ENCODE measurements at places on chromosomes 1 and 21.
A peak's percentile ranks its signal among the peaks of the same experiment; 100 is the strongest.

- no peak overlapping the region for H3K27ac ChIP-seq
- DNase-seq: no peak
- H3K36me3 ChIP-seq: no peaks in the 10 kb centered on the region
- no peak overlapping the region for H3K4me3 ChIP-seq
- peaks cover 29% of the 10 kb centered on the region for H3K27me3 ChIP-seq
- peaks cover 23% of the 10 kb centered on the region for H3K4me1 ChIP-seq
Measured at GRCh38 chr1:2350911-2351655, 40.3 kb downstream of the MORN1 start.

DNA sequence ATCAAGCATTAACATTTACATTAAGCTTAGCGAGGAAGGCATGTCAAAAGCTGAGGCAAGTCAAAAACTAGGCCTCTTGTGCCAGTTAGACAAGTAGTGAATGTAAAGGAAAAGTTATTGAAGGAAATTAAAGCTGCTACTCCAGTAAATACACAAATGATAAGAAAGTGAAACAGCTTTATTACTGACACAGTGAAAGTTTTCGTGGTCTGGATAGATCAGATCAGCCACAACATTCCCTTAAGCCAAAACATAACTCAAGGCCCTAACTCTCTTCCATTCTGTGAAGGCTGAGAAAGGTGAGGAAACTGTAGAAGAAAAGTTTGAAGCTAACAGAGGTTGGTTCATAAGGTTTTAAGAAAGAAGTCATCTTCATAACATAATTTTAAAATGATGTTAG, 131.9 kb downstream of the VAV3 start:
- H3K27ac ChIP-seq: no peak overlapping the region
- H3K4me3 ChIP-seq: no peak overlapping the region
- H3K36me3 ChIP-seq: no peaks in the 10 kb centered on the region
- no peak for DNase-seq
- H3K27me3 ChIP-seq: no peaks in the 10 kb centered on the region

DNA sequence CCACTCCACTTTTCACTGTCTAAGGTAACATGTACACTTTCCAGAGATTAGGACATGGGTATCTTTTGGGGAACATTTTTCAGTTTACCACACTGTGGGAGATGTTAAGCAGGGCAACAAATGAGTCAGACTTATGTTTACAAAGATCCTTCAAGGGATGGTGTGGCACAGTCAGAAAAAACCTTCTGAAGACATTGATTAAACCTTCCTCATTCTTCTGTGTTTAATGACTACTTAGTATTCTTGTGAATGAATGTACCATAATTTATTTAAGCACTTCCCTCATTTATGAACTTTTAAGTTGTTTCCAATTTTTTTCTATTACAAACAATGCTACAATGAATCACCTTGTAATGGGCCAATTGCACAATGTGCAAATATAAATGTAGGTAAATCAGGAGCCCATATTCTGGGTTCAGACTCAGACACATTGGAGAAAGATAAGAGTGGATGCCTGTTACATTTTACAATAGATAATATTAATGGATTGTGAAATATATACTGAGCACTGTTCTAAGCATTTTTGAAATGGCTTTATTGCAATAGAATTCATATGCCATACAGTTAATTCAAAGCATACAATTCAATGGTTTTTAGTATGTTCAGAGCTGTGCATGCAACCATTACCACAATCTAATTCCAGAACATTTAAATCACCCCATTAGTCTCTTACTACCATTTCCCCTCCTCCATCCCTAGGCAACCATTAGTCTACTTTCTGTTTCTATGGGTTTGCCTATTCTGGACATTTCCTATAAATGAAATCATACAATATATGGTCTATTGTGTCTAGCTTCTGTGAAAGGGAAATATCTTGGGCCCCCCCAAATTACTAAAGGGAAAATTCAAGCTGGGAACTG, 1.9 kb upstream of the SFT2D2 start:
- no peak overlapping the region for H3K4me3 ChIP-seq
- H3K27me3 ChIP-seq: no peaks in the 10 kb centered on the region
- peak; percentile 63 for DNase-seq
- H3K27ac ChIP-seq: no peak overlapping the region

GRCh38 chr1:90710579-90711536, 6.2 kb downstream of the BARHL2 start:
- peaks cover 4% of the 10 kb centered on the region for H3K36me3 ChIP-seq
- DNase-seq: no peak
- no peak overlapping the region for H3K4me3 ChIP-seq
- peaks cover 98% of the 10 kb centered on the region for H3K27me3 ChIP-seq
- peaks cover 13% of the 10 kb centered on the region for H3K4me1 ChIP-seq
- H3K27ac ChIP-seq: no peak overlapping the region

DNA sequence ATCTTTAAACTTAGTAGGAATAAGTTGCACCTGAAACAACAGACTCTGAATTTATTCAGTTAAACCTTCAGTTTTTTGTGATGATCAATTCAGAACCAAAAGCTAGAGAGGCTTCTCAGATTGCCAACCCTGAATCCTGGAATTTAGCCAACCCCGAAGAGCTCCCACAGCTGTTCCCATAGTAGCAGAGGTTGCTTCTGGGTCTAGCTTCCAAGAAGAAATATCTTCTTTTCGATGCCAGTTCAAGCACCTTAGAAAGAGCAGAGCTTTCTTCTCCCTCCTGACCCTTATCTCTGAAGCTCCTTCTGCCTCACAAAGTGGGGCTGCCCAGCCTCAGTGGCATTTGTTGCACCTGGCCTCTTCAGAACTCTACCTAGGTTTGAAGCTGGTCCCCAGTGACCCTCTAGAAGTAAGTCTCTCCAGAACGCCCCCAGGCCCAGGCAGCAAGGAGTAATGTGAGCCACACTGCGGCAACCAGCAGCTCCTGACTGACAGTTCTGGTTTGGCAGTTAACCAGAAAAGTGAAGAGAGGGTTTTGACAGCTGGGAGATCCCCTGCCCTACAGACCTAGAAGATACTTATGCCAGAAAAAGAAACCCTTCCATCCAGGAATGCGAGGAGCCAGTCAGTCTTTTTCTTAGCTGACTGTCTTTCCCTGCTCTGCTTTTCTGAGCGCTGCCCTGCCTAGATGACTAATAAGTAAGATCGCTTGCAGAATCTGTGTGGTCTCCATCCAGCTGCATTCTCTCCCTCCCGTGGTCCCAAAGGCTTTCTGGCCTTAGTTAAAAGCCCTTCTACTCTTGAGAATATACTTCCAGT, 165.9 kb downstream of the ADGRL4 start:
- DNase-seq: peak; percentile 87
- H3K36me3 ChIP-seq: no peaks in the 10 kb centered on the region
- H3K27ac ChIP-seq: peak overlapping the region; percentile 63

DNA sequence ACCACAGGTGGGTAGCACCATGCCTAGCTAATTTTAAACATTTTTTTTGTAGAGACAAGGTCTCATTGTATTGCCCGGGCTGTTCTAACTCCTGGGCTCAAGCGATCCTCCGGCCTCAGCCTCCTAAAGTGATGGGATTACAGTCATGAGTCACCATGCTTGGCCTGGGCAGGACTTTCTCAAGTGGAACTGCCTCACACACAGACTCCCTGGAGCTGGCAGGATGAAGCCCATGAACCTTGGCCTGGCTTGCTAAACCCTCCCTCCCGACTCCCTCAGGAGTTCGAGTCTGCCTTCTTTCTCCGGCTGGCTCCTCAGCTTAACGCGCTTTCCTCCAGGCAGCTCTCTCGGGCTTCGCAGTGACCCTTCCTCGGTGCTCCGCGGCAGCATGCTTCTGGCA, 7.7 kb upstream of the ECE1 start:
- H3K4me3 ChIP-seq: no peak overlapping the region
- H3K27ac ChIP-seq: no peak overlapping the region
- peak; percentile 78 for DNase-seq
- H3K4me1 ChIP-seq: peaks cover 44% of the 10 kb centered on the region

GRCh38 chr1:22257290-22258275, 114.7 kb upstream of the WNT4 start:
- DNase-seq: peak; percentile 84
- H3K27ac ChIP-seq: no peak overlapping the region
- H3K36me3 ChIP-seq: no peaks in the 10 kb centered on the region
- no peak overlapping the region for H3K4me3 ChIP-seq

- no peak overlapping the region for H3K4me3 ChIP-seq
- H3K27ac ChIP-seq: no peak overlapping the region
- no peak for DNase-seq
- peaks cover 25% of the 10 kb centered on the region for H3K27me3 ChIP-seq
- peaks cover 7% of the 10 kb centered on the region for H3K4me1 ChIP-seq
Measured at GRCh38 chr21:43815107-43815613, 25.8 kb downstream of the RRP1 start.

GRCh38 chr1:169860187-169860586, 33.5 kb downstream of the SCYL3 start:
- no peaks in the 10 kb centered on the region for H3K4me1 ChIP-seq
- H3K27ac ChIP-seq: no peak overlapping the region
- peaks cover 15% of the 10 kb centered on the region for H3K36me3 ChIP-seq

DNA sequence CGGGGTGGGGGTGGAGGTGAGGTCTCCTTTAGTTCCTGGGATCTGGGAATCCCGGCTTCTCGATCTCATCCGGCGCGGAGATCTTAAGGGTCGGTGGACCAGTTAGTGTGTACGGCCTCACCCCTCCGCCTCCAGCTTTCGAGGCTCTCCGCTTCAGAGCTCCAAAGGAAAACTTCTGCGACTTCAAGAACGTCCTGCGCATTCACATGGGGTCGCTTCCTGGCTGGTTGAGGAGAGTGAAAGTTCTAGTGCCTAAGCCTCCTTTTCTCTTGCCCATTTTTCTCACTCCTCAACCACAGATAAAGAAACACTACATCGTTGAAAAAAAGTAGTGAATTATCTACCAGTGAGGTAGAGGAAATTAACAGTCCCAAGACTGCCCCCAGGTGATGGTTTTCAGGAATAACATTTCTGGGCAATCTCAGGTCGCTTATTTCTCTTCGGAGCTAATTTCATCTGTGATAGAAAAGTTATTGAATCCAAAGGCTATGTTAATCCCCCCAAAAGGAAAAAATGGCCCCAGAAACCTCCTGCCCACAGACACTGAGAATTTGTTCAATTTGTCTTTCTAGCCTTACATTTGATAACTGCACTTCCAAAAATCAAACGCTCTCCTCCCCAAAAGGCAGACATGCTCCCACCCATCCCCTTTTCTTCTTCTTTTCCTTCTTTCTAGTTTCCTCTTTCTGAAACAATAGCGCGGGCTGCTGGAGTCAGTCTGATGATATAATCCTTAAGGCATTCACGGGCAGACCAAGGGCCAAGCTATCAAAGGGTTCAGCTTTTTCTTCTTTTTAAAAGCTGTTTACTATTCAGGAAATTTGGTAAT, 20.6 kb upstream of the TBX15 start:
- H3K4me3 ChIP-seq: peak overlapping the region; percentile 43
- DNase-seq: peak; percentile 61
- peak overlapping the region; percentile 87 for H3K27ac ChIP-seq
- H3K36me3 ChIP-seq: no peaks in the 10 kb centered on the region
- H3K4me1 ChIP-seq: peaks cover 18% of the 10 kb centered on the region
